ENCODE measurements at places on chromosomes 5 and 9.

DNA sequence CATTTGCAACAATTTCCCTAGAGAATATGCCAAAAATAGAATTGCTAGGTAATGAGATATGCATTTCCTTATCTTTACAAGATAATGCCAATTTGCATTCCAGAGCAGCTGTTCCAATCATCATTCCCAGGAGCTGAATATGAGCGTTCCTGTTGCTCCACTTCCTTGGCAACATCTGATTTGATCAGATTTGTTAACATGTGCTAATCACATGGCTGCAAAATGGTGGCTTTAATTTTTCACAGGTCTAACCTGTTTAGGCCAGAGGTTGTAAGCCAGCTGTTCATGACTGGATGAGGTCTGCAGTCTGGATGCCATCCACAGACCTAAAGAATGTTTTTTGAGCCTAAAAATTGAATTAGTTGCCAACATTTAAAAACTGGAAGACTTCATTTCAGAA lies 220.7 kb upstream of the IL12B start:
- no peak for DNase-seq

- peak; percentile 62 for DNase-seq
Observed at GRCh38 chr5:671459-672328, 21.5 kb downstream of the TPPP start.

- DNase-seq: no peak
Observed at GRCh38 chr5:93622240-93622885, 39.3 kb downstream of the NR2F1 start.

DNA sequence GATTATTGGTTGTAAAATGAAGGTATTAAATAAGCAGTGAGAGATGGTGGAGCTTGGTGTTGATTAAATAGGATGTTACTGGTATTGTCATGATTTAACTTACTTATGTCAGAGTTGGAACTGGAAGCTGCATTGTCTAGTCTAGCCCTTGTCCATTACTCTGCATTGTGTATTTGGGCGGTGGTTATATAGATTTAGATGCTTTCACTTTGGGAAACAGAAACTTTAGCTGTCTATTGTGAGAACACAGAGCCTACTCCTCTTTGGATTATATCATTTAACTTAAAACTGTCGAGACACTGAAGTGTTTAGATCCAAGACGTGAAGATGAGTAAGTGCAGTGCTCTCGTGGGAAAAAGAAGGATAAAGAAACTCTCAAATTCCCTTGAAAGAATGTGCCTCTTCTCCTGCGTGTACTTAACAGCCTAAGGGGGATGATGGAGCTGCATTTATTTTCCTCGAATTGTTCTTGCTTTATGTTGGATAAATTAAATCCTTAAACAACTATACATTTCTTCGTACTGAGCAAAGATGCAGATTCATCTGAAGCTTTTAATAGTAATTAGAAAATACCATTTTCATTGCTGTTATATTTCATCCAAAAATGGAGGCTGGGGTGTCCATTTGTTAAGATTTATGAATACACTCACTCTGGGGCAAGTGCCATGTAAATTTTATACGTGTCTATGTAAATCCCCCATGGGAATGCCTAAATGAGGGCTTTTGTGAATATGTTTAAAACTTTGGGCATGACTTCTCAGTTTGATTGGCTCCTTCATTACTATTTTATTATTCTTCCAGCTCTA lies 21.6 kb downstream of the FBXL7 start:
- no peak for DNase-seq

GRCh38 chr5:96478983-96479382 lies 45.9 kb upstream of the PCSK1 start:
- DNase-seq: no peak

- no peak for DNase-seq
Observed at GRCh38 chr5:84290161-84290560, 94.5 kb downstream of the EDIL3 start.

DNA sequence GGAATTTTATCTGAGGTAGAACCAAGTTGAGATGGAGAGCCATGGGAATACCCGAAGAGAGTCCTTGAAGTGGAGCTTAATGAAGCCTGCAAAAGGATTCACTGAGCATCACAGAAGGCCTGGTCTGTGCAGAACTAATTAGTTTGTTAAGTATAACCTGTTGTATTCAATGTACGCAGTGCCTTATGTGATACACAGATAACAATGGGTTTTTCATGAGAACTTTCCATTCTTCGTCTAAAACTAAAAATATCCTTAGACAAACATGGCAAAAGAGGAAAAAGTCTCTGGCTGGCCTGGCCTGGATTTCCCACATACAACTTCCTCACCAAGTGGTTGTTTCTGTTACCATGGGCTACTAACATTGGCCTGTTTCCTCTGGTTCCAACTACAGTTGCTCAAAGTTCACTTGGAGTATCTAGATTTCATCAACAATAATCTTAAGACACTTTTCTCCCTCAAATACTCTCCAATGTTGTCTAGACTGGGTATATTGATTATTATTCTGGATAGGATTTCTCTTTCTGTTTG lies 237.6 kb upstream of the ZNF462 start:
- DNase-seq: no peak

GRCh38 chr5:2642684-2643345 lies 108.7 kb downstream of the IRX2 start:
- DNase-seq: no peak

GRCh38 chr5:43040287-43041098 lies at the start of gene ANXA2R:
Gene ANXA2R (minus strand): TSS chr5:43040319. CDS start chr5:43040046, 273 bp downstream.
- DNase-seq: peak; percentile 89

DNA sequence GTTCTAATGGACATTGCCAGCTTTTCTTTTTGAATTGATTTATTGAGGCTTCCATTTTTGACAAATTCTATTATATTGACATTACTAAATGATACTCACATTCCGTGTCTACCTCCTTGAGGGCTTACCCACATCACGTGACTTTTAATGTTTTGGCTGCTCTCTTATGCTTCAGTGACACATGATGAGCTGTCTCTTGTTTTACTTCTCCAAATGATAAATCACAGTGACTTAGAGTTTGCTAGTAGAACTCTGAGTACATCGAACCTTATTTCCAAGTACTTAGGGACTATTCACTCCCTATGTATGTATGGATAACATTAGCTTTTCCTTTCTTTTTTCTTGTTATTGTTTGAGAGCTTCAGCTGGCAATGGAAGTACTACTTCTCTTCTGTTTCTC lies 169.8 kb upstream of the KCNN2 start:
- no peak for DNase-seq

Data from activated CD4-positive, alpha-beta T cell treated with anti-CD3 and anti-CD28 coated beads for 24 hours (primary cell).